Stimulated activated CD4-positive, alpha-beta T cell treated with anti-CD3 and anti-CD28 coated beads, Interleukin-2, amount 100 ng/mL, for 4 hours (primary cell): ENCODE measurements at places on chromosomes 11 and 22.

GRCh38 chr11:102111787-102112508 lies 1.7 kb downstream of the YAP1 start:
- DNase-seq: no peak

DNA sequence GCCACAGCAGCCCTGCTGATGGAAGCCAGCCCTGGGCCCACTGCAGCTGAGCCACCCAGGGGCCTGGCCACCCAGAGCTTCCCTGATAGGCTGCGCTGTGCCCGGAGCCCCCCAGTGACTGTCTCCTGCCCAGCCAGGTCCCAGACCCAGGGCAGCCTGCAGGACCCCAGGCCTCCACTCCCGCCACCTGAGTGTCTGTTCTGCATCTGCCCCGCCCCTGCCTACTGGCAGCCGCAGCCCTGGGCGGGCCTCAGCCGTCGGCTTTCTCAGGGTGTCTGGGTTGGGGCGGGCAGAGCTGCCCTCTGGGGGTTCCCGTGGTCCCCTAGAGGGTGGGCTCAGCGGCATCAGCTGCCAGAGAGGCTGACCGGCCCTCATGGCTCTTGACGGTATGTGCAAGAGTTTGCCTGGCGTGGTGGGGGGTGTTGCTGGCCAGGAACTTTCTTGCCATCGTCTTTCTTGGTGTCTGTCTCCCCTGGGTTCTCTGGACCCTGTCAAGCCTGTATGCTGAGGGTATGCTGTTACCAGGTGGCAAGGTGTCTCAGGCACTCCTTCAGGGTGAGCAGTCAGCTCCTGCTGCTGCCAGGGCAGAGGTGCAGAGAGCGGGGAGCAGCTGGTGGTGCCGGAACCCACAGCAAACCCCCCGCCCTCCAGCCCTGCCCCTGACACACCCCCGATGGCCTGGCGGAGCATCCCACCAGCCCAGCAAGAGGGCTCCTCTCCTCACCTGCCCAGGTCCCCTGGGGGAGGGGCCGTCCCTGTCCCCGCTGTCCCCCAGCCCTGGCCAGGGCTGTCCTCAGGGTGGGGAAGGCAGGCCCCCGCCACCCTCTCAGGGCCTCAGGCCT lies 12.2 kb upstream of the PIM3 start:
- no peak for DNase-seq

- DNase-seq: no peak
Observed at GRCh38 chr11:114089748-114090147, 30.2 kb downstream of the ZBTB16 start.

GRCh38 chr22:44267856-44268255 lies 44.9 kb downstream of the SHISAL1 start:
- no peak for DNase-seq

DNA sequence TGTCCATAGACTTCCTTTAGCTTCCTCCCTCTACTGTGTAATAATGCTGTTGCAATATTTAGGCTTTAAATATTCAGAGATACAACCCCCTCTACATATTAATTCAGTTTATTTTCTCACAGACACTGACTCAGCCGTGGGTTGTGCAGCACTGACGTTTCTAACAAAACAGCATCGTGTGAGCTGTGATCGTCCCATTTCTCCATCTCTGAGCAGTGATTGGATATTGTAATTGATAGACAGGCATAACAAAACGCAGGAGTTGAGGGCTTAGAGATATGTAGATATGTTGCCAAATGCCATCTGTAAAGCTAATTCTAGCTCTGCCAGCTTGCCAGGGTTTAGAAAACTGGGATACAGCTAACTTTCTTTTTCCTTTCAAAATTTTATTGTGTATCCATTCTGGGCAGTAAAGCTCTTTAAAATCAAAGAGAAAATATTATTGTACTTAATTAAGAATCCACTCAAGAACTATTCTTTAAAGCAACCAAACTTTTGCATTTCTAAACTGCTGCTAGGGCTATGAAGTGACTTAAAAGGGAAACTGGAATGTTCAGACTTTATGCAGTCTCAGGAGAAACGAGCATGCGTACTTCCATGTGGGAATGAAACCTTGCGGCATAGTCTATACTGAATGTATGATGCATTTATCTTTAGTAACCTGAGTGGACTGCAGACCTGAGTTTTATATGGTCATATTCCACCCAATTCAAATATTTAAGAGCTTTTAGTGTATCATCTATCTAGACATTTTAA lies 22.7 kb downstream of the BTBD10 start:
- no peak for DNase-seq

- DNase-seq: peak; percentile 26
Observed at GRCh38 chr11:13962562-13963168, at the start of gene SPON1. SPON1 (plus strand) TSS chr11:13962723; CDS start chr11:13962905, 182 bp downstream.

- DNase-seq: no peak
Observed at GRCh38 chr22:40329466-40329865, 16.8 kb upstream of the ADSL start.

GRCh38 chr11:114085965-114086793 lies 26.7 kb downstream of the ZBTB16 start:
- DNase-seq: no peak

- DNase-seq: no peak
Observed at GRCh38 chr22:45603619-45604018, 68.0 kb upstream of the ATXN10 start.

GRCh38 chr11:133897331-133897650 lies 52.0 kb upstream of the SPATA19 start:
- DNase-seq: no peak

GRCh38 chr22:38271927-38272372 lies 860 bp downstream of the TMEM184B start:
- no peak for DNase-seq

DNA sequence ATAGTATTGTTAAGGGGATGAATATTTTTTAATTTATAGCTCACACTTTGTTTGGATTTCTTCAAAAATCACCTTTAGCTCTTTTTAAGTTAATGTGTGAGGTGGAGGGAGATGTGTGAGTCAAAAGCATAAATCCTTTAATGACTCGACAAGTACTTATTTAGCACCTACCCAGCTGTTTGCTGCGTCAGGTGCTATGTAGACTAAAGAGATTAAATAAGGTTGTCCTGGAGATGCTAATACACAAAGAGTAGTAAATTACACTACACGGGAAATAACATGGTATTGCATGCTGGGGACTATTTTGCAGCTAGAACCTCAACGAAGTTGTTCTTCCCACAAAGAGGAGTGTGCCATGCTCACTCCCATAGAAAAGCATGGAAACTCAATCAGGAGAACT lies 583.3 kb upstream of the TENM4 start:
- DNase-seq: no peak

GRCh38 chr11:13216711-13217075 lies 60.9 kb upstream of the BMAL1 start:
- DNase-seq: no peak

GRCh38 chr11:57645689-57646085 lies 4.0 kb downstream of the YPEL4 start:
- no peak for DNase-seq

- DNase-seq: no peak
Observed at GRCh38 chr11:96038046-96038445, 114.1 kb upstream of the MTMR2 start.

DNA sequence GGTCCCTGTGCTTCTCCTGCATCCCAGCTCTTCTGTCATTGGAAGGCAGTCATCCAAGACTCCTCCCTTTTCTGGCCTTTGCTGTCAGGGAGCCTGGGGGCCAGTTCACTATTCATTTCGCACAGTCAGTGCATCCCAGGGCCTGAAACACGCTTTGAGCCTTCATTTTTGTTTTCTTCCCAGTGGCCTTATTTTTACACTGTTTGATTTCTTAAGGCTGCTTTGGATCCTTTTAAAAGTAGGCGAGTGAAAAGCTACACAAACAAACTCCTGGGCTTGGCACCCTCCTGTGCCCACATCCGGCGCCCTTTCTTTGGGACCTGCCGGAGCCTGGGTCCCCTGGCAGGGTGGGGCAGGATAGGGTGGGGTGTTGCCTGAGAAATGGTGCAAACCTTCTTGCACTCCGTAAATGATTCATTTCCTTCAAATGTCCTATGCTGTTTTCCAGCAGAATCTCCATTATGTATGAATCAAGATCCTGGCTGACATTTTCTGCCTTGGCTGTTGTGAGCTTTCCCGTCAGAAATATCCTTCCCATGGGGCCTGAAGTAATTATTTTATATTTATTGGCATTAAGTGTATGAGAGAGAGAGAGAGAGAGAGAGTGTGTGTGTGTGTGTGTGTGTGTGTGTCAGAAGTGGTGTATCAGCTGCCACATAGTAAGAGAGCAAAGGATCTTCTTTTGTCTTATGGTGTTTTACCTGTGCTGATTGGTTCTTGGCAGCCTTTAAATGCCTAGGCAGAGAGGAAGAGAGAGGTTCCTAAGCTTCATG lies 45.6 kb downstream of the BCR start:
- DNase-seq: no peak

GRCh38 chr11:110890995-110891394 lies 178.8 kb upstream of the ARHGAP20 start:
- DNase-seq: no peak

DNA sequence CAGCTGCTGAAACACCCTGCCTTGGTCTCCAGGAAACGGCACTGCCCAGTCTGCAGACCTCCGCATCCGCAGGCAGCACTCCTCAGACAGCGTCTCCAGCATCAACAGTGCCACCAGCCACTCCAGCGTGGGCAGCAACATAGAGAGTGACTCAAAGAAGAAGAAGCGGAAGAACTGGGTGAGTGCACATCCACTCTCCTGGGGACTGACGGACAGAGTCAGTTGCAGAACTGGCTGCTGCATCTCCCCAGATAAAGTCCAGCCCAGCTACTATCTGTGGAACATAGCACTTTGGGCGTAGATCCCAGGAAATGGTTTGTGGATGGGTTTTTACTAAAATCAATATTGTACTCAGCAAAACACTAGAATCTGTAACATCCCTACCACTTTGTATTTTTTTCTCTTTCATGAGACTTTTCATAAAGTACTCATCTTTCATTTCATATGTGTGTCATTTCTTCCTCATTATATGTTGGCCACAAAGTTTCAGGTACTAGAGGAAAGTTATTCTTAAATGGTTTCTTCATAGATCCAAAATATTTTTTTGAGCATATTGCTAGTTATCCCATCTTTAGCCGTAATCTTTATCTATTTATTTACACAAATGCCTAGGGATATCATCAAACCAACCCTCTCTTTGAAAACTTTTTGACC lies 80.1 kb downstream of the DBX1 start:
- no peak for DNase-seq

- DNase-seq: no peak
Observed at GRCh38 chr11:27401833-27402316, 38.9 kb upstream of the CCDC34 start.

GRCh38 chr11:58046231-58046630 lies 15.5 kb downstream of the OR6Q1 start:
- DNase-seq: no peak

GRCh38 chr11:12148466-12148865 lies 38.1 kb downstream of the MICAL2 start:
- DNase-seq: no peak

- DNase-seq: no peak
Observed at GRCh38 chr11:199782-200181, 6.9 kb downstream of the SCGB1C1 start.

DNA sequence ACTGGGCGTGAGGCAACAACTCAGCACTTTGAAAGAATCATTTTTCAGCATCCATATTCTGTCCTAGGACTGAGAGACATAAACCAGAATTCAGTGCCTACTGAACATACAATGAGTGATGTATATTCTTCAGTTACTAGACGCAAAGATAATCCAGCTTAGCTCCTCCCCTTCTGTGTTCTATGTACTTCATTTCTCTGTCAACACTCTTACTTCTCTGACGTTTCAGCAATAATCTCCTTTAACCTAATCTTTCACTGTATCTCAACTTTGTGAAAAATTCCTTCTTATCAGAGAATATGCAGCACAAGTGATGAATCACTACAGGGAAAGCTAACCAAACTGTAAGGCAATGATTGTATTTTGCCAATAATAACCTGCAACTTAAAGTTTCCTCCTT lies 2.5 kb upstream of the OR51B5 start:
- DNase-seq: no peak

- no peak for DNase-seq
Observed at GRCh38 chr11:61671527-61671926, 8.7 kb upstream of the DAGLA start.

DNA sequence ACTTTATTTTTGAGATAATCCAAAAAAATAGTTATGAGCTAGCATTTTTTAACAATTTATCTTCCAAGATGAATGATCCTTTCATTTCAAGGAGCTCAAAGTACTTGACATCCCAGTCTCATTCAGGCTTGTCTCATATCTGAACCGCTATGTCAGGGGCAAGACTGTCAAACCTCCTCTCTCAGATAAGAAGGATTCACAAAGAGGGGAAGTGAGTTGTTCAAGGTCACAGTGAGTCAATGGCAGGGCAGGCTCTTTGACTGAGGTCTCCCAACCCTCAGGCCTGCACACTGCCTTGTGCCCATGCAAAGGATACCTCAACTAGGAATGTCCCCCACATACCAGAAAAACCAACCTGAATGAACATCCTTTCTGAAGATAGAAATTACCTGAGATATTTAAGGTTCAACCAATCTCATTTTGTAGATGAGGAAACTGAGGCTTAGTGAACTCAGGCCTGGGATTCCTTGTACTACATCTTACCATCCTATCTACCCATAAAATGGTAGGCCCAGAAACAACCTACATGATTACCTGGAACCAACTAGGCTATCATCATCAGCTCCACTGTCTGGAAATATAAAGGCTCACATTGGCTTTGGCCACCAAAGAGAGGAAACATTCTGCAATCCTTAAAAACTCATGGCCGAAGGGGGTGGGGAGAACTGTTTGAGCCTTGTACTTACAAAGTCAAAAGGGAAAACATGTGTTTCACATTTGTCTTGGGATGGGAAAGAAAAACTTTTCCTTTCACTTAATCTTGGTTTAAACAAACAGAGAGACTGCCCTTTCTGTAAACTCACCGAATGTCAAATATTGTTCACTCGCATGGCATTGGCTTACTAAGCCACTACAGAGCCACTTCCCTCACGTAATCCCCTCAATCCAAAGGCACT lies 51.1 kb downstream of the LIF start:
- DNase-seq: no peak

DNA sequence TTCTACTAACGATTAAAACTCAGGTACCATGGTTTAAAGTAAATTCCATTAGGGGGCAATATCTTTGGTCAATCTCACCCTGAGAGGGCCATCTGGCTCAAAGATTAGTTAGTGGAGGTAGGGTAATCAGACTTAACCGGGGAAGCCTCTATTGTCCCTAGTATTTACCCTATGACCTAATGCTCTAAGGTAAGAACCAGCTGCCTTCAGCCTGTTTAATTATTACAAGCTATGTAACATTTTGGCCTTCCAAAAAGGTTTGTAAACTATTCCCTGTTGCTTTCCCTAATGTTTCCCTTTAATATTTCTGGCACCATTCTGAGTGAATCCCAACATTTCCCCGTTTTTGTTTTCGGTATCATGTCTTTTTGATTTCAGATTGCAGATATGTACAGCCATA lies 15.1 kb upstream of the GLYATL1 start:
- no peak for DNase-seq

- DNase-seq: no peak
Observed at GRCh38 chr11:26264266-26264665, 67.7 kb upstream of the ANO3 start.

DNA sequence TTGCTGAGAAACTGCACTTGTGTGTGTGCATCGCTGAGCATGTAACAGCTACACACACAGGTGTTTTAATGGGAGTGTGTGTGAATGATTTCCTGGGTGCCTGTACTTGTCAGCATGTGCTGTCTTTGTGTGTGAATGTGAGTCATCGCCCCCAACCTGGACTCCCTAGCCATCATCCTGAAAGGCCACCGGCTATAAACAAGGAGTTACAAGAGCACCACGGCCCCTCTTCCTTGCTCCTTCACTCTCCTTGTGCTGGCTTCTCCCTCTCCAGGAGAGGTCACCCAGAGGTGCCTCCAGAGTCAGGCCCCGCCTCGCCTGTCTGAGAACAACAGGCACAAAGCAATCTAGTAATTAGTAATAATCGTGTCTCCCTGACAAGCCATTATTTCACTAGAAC lies 419.2 kb downstream of the BUD13 start:
- no peak for DNase-seq

- no peak for DNase-seq
Observed at GRCh38 chr11:18371279-18371678, 23.1 kb upstream of the LDHA start.
